ENCODE measurements at places on chromosomes 1 and 21.
A peak's percentile ranks its signal among the peaks of the same experiment; 100 is the strongest.

GRCh38 chr1:10143961-10144485, 66.3 kb upstream of the KIF1B start:
- DNase-seq: no peak

GRCh38 chr1:203084588-203085527, 954 bp downstream of the MYOG start:
- peak; percentile 66 for DNase-seq

DNA sequence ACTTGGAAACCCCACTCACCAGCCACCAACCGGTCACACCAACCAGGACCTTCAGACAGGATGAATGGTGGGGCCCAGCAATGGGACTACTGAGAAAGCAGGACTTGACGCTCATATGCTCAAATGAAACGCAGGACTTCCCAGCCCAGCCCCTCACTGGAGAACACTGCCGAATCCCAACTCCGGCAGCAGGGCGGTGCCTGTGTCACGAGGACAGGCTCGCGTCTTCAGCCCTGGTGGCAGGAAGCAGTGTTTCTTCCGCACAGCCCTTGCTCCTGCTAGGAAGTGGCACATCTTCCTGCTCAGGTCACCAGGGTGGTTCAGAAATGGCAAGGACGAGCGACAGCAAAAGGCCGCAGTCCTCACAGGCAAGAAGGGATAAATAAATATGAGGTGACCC, 38.9 kb downstream of the CD58 start:
- no peak for DNase-seq

- no peak for DNase-seq
Observed at GRCh38 chr1:170669586-170670530, 5.9 kb downstream of the PRRX1 start.

DNA sequence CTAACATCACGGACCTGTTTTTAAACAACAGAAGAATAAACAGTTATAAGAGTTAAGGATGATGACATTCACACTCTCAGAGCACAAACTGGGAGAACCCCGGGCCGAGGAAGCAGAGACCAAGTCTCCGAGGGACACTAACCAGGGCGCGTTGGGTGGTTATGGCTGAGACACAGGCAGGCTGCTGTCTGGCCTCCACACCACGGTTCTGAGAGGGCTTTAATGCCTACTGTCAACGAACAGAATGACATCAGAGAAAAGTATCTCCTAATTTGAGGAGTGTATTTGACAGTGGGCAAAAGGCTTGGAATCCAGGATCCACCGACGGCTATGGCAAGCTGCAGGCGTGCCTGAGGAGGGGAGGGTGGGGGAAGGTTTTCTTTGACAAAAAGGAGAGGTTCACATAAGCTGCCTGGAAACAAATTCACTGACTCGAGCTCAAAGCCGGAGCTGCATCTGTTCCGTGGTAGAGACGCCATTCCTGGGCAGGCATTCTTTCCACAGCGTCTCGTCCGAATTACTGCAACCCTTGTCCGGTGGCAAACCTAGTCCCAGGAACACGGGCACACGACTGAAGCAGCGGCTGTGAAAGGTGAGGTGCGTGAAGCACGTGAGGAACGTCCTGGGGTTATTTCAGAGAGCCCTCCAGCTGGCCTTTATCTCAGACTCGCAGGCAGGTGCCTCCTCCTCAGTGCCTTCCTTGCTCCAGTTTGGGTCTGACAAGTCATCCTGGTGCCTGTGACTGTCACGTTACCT, 9.4 kb downstream of the POFUT2 start:
- no peak for DNase-seq

GRCh38 chr1:97243973-97244560, 522.5 kb downstream of the PTBP2 start:
- peak; percentile 10 for DNase-seq

DNA sequence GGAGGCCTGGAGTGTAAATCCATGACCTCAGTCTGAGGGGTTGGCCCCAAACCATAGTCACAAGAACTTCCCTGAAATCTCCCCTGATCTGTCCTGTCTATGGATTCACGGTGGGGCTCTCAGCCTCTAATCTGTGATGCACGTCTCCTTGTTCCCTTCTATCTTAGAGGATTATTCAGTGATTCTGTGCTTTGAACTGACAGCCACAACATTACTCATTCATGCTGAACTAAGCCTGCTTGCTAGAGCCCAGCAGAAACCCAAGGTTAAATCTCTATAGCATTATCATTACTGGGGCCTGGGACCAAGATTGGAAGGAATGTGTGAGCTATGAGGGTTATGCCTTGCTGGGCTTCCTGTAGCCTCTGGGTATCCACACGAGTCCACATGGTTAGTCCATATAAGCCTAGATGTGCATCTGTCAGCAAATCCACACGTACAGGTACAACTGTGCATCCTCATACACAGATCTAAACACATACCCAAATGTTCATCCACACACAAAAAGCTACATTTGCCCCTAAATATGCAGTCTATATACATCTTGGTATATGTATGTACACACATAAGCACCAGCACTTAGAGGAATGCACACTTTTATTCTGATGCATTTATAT, 22.4 kb upstream of the MAGOH start:
- no peak for DNase-seq

DNA sequence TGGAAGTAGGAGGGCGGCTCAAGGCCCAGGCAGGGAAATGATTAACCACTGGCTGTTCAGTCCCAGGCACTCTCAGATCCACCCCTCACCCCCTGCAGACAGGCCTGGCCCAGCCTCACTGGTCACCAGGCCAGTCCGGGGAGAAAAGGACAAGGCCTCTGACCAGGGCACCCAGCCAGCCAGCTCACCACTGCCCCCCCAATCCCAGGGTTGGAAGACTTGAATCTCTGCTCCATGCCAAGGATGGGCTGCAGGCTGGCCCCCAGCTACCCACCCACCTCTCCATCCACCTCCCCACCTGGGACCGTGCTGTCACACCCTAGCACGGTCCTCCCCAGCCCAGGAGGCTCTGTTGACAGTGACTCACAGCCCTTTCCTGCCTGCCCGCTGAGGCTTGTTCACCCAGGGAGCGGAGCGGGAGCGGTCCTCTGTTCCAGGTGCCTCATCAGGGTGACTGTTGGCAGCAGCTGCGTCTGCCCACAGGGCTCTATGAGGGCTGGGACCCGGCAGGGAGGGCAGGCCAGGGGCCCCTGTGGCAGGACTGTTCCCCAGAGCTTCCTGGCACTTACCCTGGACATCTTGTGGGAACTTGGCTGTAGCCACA, 2.2 kb downstream of the LAD1 start:
- DNase-seq: no peak

DNA sequence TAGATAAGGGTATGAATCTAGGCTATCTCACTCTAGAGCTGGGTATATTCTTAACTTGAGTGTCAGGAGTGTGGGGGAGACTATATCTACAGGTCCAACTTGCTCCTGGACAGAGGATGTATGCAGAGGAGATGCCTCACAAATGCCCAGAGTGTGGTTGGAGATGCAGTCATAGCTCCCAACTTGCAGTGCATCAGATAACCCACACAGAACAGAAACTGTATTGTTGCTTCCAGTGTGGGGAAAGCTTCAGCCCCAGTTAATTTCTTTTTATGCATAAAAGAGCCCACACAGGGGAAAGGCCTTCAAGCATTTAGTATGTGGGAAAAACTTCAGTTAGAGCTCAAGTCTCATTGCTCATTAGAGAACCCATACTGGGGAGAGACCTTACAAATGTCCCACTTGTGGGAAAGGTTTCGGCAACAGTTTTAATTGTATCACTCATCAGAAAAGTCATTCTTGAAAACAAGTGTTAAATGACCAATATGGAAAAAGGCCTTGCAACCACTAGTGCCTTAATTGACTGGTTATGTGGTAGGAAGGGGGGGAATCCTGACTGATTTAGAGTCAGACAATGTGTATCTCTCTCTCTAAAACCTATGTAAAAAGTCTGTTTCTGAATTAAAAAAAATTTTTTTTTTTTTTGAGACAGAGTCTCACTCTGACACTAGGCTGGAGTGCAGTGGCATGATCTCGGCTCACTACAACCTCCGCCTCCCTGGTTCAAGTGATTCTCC, 67.9 kb downstream of the EBNA1BP2 start:
- DNase-seq: no peak

GRCh38 chr1:226731257-226731893, 7.7 kb downstream of the ITPKB start:
- DNase-seq: no peak

DNA sequence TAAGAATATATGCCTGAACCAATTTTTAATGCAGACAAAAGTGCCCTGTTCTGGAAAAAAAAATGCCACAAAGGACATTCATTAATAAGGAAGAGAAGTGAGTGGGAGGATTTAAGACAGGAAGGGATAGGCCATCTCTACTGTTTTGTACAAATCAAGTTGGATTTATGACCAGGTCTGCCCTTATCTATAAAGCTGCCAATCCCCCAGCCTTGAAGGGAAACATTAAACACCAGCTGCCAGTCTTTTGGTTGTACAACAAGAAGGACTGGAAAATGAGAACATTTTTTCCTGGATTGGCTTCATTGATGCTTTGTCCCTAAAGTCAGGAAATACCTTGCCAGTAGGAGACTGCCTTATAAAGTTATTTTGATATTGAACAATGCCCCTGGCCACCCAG, 444.0 kb downstream of the NPHP4 start:
- no peak for DNase-seq

GRCh38 chr1:172637522-172637921, 21.4 kb upstream of the FASLG start:
- no peak for DNase-seq

DNA sequence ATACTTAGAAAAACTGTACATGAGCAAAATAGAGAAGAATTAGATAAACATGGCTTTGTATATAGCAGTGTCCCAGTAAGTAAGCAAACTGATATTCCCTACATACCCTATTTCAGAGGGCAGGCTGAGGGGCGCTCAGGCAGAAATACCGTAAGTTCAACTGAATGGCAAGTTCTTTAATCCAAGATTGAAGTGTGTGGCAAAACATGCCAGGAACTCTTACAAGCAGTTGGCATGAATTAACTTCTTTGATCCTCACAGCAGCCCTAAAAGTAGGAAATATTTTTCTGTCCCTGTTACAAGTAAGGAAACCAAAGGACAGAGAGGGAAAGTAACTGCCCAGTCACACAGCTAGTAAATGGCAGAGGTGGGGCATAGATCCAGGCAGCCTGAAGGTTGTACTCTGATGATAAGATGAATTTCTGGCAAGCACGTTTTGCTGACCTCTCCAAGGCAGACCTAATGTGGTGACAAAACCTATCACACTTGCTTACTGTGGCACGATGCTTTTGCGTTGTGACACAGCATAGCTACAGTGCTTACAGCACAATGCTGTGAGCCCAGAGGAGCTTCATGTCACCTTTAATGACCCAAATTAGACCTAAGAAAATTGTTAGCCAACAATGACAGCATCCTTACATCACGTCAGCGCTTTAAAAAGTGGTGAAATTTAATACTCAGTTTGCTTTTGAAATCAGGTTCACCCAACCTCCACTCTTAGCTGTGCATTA, 35.0 kb upstream of the THEM4 start:
- no peak for DNase-seq

GRCh38 chr1:221875004-221875330, 133.1 kb upstream of the DUSP10 start:
- no peak for DNase-seq

GRCh38 chr1:162951553-162952315, 90.8 kb upstream of the CCDC190 start:
- no peak for DNase-seq

GRCh38 chr1:241077386-241078147, 279.4 kb downstream of the RGS7 start:
- no peak for DNase-seq

DNA sequence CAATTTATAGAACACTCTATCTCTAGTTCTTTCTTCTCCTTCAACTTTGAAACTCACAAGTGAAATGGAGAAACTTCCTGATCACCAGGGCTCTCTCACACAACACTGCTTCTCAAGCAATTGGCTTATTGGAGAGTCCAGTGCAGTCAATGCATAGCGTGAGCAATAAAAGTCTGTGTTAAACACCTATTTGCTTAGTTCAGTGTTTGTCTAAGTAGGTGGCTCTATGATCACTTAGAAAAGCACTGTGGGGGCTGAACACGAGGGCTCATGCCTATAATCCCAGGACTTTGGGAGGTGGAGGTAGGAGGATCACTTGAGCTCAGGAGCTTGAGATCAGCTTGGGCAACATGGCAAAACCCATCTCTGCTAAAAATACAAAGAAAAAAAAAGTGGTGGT, 12.2 kb downstream of the CTSS start:
- no peak for DNase-seq

GRCh38 chr1:19892628-19893168, 10.5 kb downstream of the OTUD3 start:
- no peak for DNase-seq

- DNase-seq: no peak
Observed at GRCh38 chr1:8746554-8746953, 70.9 kb downstream of the RERE start.

DNA sequence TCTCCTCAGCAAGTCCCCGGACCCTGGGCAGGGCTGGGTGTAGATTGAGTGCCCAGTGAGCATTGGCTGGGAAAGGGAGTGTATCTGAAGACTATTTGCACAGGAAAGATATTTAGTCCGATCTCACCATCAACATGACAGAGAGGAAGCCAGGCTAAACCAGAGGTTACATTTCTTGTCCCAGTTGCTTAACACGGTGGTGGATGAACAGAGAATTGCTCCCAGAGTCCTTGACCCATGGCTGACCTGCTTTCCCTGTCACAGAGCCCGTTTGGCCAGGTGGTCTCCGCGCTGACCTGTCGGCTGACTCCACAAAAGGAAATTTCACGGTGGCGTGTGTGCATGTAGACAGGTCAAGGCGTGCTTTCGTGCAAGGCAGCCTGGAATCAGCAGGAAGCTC, 83.5 kb downstream of the BEND5 start:
- DNase-seq: no peak

DNA sequence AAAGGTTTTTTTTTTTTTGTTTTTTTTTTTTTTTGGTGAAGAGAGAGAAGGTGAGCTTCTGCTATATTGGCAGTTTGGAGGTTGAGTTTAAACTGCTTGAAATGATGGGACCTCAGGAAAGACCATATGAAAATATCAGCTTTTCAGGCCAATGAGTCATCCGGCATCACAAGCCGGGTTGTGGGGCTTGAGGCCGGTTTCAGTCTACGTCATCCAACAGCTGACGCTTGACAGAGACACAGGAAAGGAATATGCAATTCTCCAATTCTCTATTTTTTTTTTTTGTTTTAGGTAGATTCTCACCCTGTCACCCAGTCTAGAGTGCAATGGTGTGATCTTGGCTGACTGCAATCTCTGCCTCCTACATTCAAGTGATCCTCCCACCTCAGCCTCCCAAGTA, 52.4 kb downstream of the KCNJ6 start:
- no peak for DNase-seq

GRCh38 chr1:157291083-157291482, 152.9 kb upstream of the ETV3 start:
- no peak for DNase-seq

GRCh38 chr1:16418823-16419425, 18.3 kb downstream of the SPATA21 start:
- no peak for DNase-seq

DNA sequence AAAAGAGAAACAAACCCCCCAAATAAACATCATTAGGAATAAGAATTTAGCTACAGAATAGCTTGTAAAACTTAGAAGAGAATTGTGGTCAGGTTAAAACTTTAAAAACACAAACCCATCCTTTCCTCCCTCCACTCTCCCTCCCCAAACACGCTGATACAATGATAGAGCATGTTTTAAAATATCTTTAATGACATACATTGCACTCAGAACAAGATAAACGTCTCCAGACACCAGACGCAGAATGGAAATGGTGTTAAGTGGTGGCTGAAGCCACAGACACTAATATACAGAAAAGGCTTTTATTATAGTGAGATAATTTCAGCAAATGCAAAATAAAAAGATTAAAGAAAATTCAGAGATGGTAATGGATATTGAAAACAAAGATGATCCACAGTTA, 58.9 kb upstream of the SAMD13 start:
- DNase-seq: no peak

- DNase-seq: no peak
Observed at GRCh38 chr1:163076981-163077761, 8.0 kb downstream of the RGS4 start.

Data from D341Med (cell line).